ENCODE measurements at places on chromosomes 4 and X. TPM values are rescaled to one million over a fixed set of nuclear protein-coding genes. Genes with fewer than 3 reads are reported as not detected.

Gene ATOH1
- not detected for total RNA-seq

Gene EMCN
- total RNA-seq: not detected

Gene CT45A10
- total RNA-seq: not detected

Gene CHIC2
- total RNA-seq: 38.2 TPM

Gene NPY2R
- total RNA-seq: not detected

Gene GYPE
- not detected for total RNA-seq

Gene GAGE12F
- total RNA-seq: not detected

Gene FBXL5
- total RNA-seq: 75.8 TPM

Gene TLR7
- 0.07 TPM for total RNA-seq

Gene JAKMIP1
- 0.79 TPM for total RNA-seq
